NCI-H526 treated with DMSO at 0.1 percent for 48 hours (cell line): ENCODE measurements at places on chromosomes 11 and 22.

DNA sequence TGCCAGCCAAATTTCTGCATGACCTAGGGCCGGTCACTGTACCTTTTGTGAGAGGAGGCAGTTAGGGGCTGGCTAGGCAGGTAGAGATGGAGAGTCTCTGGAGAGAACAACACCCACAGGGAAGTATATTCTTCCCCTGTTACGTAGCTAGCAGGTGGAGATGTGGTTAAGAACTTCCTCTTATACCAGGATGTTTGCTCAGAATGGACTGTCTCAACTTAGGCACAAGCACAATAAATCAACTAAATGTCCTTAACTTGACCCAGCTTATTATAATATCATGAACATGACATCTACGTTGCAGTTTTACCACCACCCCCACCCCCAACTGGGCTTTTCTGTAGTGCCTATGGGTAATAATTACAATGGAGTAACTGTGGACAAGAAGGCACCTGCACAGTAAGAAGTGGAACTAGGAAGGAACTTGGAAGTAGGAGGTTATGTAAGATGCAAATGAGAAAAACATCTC lies 60.7 kb upstream of the MPEG1 start:
- DNase-seq, result no peak

- DNase-seq, result no peak
Measured at GRCh38 chr22:36212901-36213300, 11.3 kb upstream of the APOL4 start.

DNA sequence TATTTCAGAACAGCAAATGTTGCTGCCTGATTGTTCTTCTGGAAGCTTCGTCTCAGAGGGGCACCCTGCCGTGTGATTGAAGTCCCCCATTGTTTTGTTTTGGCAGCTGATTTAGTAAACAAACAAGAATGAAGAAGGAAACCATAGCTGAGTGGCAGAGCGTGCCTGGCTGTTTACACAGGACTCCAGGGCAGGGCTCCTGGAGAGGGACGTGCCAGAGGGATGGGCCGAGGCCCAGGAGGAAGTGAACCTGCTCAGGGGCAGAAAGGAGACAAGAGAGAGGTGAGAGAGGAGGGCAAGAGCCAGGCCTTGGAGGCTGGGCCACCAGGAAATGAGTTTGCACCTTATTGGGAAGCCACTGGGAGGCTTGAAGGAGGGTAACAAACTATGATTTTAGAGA lies 85.5 kb upstream of the B3GAT1 start:
- no peak for DNase-seq

DNA sequence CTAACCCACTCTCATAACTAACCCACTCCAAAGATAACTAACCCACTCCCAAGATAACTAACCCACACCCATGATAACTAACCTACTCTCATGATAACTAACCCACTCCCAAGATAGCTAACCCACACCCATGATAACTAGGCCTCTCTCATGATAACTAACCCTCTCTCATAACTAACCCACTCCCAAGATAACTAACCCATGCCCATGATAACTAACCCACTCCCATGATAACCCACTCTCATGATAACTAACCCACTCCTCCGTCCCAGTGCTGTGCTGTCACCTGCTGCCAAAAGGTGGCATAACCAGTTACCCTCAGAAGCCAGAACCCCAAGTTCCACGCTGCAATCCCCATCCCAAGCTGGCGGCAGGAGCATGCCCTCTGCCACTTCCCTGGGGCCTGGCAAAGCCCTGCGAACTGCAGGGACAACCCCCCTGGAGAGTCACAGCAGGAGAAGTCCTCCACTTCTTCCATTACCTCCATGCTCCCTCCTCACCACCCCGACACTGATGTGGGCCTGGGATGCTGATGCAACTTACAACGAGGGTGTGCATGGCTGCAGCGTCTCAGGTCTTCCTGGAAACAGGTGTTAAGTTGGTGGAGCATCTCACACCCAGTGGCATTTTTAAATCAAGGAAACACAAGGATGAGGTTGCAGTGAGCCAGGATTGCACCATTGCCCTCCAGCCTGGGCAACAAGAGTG lies 30.8 kb upstream of the CELSR1 start:
- no peak for DNase-seq

- no peak for DNase-seq
Measured at GRCh38 chr11:85823816-85824215, 12.9 kb upstream of the SYTL2 start.

GRCh38 chr11:120181376-120181975 lies 29.4 kb upstream of the OAF start:
- no peak for DNase-seq

GRCh38 chr11:122209619-122210366 lies 93.8 kb upstream of the BLID start:
- DNase-seq, result no peak

GRCh38 chr22:23686416-23687024 lies 4.3 kb upstream of the RGL4 start:
- no peak for DNase-seq

DNA sequence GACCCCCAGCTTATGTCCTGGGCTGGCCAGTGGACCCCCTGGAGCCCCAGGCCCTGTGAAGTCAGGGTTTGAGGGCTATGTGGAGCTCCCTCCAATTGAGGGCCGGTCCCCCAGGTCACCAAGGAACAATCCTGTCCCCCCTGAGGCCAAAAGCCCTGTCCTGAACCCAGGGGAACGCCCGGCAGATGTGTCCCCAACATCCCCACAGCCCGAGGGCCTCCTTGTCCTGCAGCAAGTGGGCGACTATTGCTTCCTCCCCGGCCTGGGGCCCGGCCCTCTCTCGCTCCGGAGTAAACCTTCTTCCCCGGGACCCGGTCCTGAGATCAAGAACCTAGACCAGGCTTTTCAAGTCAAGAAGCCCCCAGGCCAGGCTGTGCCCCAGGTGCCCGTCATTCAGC lies 24.6 kb downstream of the CSF2RB start:
- DNase-seq, result no peak

GRCh38 chr22:23067691-23068090 lies 2.6 kb upstream of the GNAZ start:
- DNase-seq, result no peak

GRCh38 chr11:12319461-12319951 lies 57.9 kb upstream of the PARVA start:
- DNase-seq, result peak; percentile 98

DNA sequence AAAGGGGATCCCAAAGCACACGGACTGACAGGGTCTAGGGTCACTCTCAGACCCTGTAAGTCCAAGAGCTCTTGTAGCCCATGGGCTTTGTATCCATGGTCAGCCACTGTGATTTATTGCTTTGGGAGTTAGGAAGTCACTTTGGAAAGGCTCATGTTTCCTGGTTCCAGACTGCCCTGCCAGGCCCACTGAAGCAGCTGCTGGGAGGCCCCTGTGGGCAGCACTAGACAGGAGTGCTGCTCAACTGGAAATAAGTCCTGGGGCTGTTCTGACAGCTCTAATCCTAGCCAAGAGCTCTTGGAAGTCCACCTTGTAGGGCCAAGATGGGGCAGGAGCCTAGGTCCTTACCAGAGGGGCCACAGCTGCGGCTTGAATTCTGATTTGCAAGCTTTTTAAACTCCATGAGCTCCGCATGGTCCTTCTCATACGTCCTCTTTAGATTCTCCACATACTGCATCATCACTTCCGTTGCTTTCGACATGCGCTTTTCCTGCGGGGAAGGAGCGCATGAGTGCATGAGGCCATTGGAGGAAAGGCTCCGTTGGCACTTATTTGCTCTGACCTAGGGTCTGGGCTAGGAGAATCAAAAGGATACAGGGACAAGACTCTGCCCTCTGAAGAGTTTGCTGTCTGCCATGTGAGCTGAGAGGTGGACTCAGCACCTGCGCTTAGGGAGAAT lies 32.2 kb upstream of the LYVE1 start:
- no peak for DNase-seq

GRCh38 chr11:3243880-3244279 lies 11.7 kb upstream of the MRGPRE start:
- DNase-seq, result no peak

DNA sequence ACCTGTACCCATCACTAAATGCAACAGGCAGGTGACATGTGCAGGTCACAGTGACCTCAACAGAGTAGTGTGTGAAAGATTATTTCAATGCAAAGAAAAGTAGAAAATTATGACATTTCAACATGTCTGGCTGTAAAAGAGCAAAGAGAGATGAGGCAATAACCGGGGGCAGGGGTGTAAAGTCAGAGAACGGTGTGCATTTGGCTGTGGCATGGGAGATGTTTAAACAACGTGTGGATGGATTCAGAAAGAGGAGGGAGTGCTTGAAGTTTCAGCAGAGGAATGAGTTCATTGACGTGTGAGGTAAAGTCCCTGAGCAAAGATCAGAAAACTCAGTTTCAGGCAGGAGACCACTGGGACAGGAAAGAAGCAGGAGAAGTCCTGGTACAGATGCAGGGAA lies 229.7 kb downstream of the BUD13 start:
- no peak for DNase-seq

- no peak for DNase-seq
Measured at GRCh38 chr11:122069707-122070360, 46.2 kb downstream of the BLID start.
